NCI-H1436 (cell line): ENCODE measurements at places on chromosomes 4 and X.

DNA sequence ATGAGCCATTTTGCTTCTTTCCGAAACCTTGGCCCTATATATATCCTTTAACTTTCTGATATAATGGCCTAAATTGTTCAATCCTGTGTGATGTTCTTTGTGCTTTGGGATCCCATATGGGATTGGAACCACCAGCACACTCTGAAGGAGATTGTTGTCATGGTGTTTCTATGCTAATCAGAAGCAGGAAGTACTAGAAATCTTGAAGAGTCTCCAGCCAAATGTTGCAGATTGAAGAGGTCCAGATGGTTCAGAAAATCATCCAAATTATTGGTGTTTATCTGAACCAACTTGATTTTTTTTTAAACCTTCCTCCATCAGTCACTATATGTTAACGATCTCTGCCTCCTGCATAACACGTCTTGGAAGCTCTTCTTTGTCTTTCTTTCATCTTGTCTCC, 72.8 kb downstream of the KIT start:
- no peak for DNase-seq

GRCh38 chrX:145843146-145843904, 25.7 kb downstream of the SLITRK2 start:
- no peak for DNase-seq

DNA sequence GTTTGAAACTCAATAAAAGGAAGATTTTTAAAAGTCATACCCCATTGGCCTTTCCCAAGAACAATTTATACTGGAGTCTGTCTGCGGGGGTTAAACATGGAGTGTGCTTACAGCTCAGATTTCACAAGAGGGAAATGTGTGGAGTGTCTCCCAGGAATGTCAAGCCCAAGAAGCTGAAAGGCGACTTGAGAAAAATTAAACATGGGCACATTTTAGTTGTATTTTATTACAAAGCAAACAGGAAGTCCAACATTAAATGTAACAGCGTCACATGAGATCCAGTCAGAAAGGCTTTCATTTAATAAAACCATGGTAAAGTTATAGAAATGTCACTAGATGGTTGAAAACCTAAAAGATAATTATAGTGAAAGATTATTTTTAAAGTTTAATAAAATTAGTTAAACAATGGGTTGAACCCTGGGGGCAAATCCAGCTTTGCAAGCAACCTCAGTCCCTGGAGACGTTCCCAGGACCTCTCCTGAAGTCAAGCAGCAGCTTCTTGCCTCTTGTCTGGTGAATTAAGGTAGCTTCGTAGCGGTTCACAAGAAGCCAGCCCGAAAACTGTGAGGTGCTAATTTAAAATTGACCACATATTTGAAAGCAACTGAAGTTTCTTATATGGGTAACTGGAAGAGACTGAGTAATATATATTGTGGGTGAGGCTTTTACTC, 168.4 kb upstream of the EDNRA start:
- DNase-seq: no peak

DNA sequence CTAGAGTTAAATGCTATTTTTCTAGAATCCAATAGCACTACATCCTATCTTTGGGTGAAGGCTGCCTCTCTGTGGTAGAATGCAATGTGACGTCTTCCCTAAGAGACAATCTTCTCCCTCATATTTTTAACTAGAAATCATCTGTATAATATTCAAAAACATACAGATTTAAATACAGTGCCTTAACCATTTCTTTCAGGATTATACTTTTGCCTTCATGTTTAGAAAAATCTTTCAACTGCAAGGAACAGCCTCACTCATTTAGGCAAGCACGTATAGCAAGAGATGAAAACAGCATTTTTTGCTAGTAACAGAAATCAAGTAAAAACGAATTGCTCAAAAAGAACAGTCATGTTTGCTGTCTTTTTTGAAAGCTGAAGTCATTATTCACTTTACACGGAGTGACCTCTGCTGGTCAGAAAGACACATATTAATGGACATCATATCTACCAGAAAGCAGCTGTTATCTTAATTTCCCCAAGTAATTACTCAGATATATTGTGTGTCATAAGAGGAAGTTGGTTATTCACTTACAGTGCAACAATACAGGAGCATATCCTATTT, 422.3 kb downstream of the STPG2 start:
- DNase-seq: peak; percentile 14

GRCh38 chr4:62449538-62449937, 1249.4 kb downstream of the ADGRL3 start:
- DNase-seq: no peak
